Activated T-helper 17 cell treated with anti-CD3 and anti-CD28 coated beads, Interleukin-2, amount 50 U/mL, for 72 hours (primary cell): ENCODE measurements at places on chromosomes 6 and 20. TPM values are rescaled to one million over a fixed set of nuclear protein-coding genes. Genes with fewer than 3 reads are reported as not detected.

DNA sequence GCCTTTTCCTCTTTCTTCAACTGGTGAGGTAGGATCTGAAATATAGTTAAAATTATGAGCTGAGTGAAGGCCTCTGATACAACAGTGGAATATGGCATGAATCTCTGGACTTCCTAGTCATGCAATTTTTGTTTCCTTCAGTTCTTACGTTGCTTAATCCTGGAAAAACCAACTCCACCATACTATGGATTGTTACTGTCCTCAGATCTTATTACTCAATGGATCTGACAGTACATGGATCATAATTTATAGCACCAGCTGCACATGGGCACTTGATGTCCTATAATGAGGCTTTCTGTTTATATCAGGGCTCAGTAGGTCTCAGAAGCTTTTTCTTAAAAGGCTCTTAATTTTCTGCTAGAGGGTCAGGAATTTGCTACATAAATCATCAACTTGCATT lies 1341.0 kb upstream of the EYS start:
- no peak overlapping the region for H3K27ac ChIP-seq
- no peaks in the 10 kb centered on the region for H3K4me1 ChIP-seq
- no peaks in the 10 kb centered on the region for H3K36me3 ChIP-seq
- no peaks in the 10 kb centered on the region for H3K27me3 ChIP-seq
- no peak overlapping the region for H3K4me3 ChIP-seq

GRCh38 chr6:10320291-10320690 lies 94.6 kb downstream of the TFAP2A start:
- no peak for ATAC-seq
- H3K4me1 ChIP-seq = no peaks in the 10 kb centered on the region

- no peaks in the 10 kb centered on the region for H3K27me3 ChIP-seq
- no peaks in the 10 kb centered on the region for H3K36me3 ChIP-seq
- no peak overlapping the region for H3K4me3 ChIP-seq
Observed at GRCh38 chr20:47682028-47682783, 103.1 kb downstream of the SULF2 start.

GRCh38 chr6:43386492-43386891 lies 17.0 kb upstream of the ZNF318 start:
- peaks cover 43% of the 10 kb centered on the region for H3K4me1 ChIP-seq
- no peak overlapping the region for H3K4me3 ChIP-seq
- ATAC-seq = no peak
- H3K36me3 ChIP-seq = peaks cover 5% of the 10 kb centered on the region
- H3K27ac ChIP-seq = no peak overlapping the region

DNA sequence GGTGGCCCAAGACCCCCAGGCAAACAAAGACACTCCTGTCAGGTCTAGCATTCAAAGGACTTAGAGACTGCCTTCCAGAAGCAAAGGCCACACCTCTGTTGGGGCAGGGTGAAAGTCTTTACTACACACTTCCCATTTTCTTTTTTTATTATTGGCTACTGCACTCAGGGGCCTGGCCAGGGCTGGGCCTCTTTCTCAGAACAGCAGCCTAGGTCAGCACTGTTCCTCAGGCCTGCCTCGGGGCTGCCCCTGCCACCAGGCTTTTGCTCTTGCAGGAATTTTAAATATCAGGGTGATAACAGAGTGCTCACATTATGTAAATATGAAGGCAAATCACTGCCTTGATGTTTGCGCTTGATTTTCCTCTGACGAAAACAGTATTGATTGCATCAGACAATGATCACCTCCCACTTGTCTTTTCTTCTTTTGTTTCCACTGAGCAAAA lies 18.5 kb downstream of the GSTA4 start:
- peaks cover 5% of the 10 kb centered on the region for H3K27me3 ChIP-seq
- H3K4me1 ChIP-seq = no peaks in the 10 kb centered on the region

DNA sequence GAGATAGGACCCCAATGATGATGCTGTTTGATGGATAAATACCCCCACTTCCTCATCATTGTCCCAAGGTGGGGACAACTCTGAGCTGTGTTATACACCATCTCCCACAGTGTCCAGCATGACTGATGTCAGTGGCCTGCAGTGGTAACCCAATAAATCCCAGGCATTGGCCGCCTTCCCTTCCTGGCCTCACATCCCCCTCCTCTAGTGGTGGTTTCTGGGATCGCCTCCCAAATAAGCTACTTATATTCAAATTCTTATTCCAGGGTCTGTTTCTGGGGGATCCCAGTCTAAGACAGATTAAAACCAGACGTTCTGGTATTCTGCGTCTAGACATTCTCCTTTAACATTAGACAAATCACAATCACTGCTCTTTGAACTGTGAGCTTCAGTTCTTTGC lies 90.6 kb downstream of the SCP2D1 start:
- no peaks in the 10 kb centered on the region for H3K4me1 ChIP-seq
- H3K27ac ChIP-seq = no peak overlapping the region
- no peak for ATAC-seq
- H3K4me3 ChIP-seq = no peak overlapping the region
- peaks cover 6% of the 10 kb centered on the region for H3K27me3 ChIP-seq

- H3K4me1 ChIP-seq = no peaks in the 10 kb centered on the region
- no peaks in the 10 kb centered on the region for H3K36me3 ChIP-seq
- no peak overlapping the region for H3K27ac ChIP-seq
- H3K4me3 ChIP-seq = no peak overlapping the region
- ATAC-seq = no peak
- peaks cover 10% of the 10 kb centered on the region for H3K27me3 ChIP-seq
Observed at GRCh38 chr6:147040121-147040910, 163.9 kb upstream of the STXBP5 start.

DNA sequence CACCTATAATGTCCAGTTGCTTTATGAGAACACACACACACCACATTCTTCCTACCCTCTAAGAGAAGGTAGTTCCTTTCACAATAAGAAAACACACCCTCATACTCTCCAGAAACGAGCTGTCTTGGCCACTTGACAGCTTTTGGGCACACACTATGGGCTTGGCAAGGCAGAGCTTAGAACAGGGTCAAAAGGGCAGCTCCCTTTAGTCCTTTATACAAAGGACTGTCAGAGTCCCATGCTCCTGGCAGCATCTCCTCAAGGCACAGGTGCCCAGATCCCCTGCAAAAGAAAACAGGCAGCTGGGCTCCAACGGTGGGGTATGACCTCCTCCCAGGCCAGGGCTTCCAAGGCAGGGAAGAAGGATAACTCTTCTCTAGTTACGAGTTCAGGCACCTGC lies 4.9 kb upstream of the LYRM2 start:
- H3K4me1 ChIP-seq = peaks cover 18% of the 10 kb centered on the region
- H3K36me3 ChIP-seq = peaks cover 75% of the 10 kb centered on the region
- no peak overlapping the region for H3K4me3 ChIP-seq
- no peaks in the 10 kb centered on the region for H3K27me3 ChIP-seq
- no peak for ATAC-seq
- no peak overlapping the region for H3K27ac ChIP-seq

DNA sequence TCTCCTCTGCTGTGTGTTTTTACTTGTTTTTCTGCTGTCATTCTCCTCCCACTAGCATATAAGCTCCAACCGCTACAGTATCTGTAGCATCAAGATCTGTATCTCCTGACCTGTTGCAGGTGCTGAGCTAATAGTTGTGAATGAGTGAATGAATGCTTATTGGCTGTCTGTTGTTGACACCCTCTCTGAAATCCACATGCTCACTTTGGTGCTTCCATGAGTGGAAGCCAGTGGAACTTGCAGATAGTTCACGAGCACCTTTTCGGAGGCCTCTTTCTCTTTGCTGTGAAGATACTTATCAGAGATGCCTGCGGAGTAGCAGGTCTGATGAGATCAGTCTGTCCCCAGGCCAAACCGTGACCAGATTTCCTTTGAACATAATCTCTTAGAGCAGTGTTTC lies 117.3 kb downstream of the EYA2 start:
- no peaks in the 10 kb centered on the region for H3K4me1 ChIP-seq
- no peak overlapping the region for H3K4me3 ChIP-seq
- H3K36me3 ChIP-seq = no peaks in the 10 kb centered on the region
- ATAC-seq = no peak

DNA sequence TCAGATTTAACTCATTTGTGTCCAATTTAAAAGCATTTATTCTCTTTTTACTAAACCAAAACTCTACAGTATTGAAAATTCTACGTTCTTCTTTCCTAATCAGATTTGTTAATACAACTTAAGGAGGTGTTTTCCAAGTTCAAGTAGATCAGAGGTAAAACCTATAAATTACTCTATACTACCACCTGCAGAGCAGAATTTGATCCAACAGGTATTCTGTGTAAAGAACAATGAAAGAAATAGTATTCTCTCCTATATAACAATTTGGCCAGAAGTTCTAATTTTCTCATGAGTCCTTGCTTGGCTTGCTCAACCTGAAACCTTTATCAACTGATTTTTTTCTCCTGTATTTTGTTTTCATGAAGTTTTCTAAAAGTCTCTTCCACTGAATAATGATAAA lies 28.5 kb upstream of the DST start:
- H3K4me3 ChIP-seq = no peak overlapping the region
- peaks cover 5% of the 10 kb centered on the region for H3K4me1 ChIP-seq
- ATAC-seq = no peak
- H3K27me3 ChIP-seq = no peaks in the 10 kb centered on the region
- no peak overlapping the region for H3K27ac ChIP-seq

- no peaks in the 10 kb centered on the region for H3K4me1 ChIP-seq
- ATAC-seq = peak; percentile 69
- no peak overlapping the region for H3K27ac ChIP-seq
- no peaks in the 10 kb centered on the region for H3K36me3 ChIP-seq
- H3K27me3 ChIP-seq = peaks cover 5% of the 10 kb centered on the region
Observed at GRCh38 chr6:166277892-166278578, 30.2 kb downstream of the PRR18 start.

DNA sequence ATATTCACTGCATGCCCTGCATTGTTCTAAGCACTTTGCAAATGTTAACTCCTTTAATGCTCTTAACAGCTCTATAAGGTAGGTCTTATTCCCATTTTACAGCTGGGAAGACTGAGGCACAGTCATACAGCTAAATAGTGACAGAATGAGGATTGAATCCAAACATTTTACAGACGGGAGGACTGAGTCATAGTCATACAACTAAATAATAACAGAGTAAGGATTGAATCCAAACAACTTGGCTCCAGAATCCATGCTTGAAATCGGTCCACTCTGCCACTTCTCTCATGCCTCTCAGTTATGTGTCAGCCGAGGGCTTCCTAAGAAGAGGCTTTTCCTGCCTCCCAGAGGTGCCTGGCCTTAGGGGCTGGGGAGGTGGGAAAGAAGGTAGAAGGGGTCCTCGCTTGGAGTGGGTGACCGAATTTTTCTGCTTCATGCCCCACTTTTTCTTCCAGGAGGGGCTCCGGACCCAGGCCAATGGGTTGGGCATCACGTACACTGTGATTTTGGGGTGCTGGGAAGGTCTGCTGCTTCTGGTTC lies 137.4 kb upstream of the RNF24 start:
- peaks cover 15% of the 10 kb centered on the region for H3K4me1 ChIP-seq
- no peak for ATAC-seq

- no peak for ATAC-seq
- H3K4me3 ChIP-seq = no peak overlapping the region
- H3K4me1 ChIP-seq = no peaks in the 10 kb centered on the region
- H3K27me3 ChIP-seq = no peaks in the 10 kb centered on the region
- no peak overlapping the region for H3K27ac ChIP-seq
Observed at GRCh38 chr6:81331526-81331925, 421.0 kb downstream of the TENT5A start.

DNA sequence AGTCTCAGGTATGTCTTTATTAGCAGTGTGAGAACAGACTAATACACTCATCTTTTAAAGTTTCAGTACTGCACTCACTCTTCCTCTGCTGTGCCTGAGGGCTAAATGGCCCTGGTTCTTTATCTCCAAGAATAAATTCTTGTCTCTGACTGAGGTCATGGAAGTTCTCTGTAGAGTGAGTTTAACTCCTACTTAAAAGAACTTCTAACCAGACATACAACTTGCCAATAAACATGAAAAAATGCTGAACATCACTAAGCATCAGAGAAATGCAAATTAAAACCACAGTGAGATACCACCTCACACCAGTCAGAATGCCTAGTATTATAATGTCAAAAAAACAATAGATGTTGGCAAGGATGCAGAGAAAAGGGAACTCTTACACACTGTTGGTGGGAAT lies 73.6 kb downstream of the ADAT2 start:
- H3K27ac ChIP-seq = no peak overlapping the region
- no peak for ATAC-seq
- peaks cover 30% of the 10 kb centered on the region for H3K27me3 ChIP-seq
- H3K4me3 ChIP-seq = no peak overlapping the region

GRCh38 chr20:46648903-46649649 lies 2.2 kb downstream of the SLC13A3 start:
- no peak overlapping the region for H3K4me3 ChIP-seq
- no peak overlapping the region for H3K27ac ChIP-seq
- no peaks in the 10 kb centered on the region for H3K36me3 ChIP-seq
- no peak for ATAC-seq
- no peaks in the 10 kb centered on the region for H3K4me1 ChIP-seq
- peaks cover 37% of the 10 kb centered on the region for H3K27me3 ChIP-seq

- H3K4me3 ChIP-seq = no peak overlapping the region
- no peaks in the 10 kb centered on the region for H3K4me1 ChIP-seq
- no peaks in the 10 kb centered on the region for H3K27me3 ChIP-seq
- H3K36me3 ChIP-seq = no peaks in the 10 kb centered on the region
- ATAC-seq = no peak
Observed at GRCh38 chr6:146650799-146651481, 52.2 kb downstream of the ADGB start.

DNA sequence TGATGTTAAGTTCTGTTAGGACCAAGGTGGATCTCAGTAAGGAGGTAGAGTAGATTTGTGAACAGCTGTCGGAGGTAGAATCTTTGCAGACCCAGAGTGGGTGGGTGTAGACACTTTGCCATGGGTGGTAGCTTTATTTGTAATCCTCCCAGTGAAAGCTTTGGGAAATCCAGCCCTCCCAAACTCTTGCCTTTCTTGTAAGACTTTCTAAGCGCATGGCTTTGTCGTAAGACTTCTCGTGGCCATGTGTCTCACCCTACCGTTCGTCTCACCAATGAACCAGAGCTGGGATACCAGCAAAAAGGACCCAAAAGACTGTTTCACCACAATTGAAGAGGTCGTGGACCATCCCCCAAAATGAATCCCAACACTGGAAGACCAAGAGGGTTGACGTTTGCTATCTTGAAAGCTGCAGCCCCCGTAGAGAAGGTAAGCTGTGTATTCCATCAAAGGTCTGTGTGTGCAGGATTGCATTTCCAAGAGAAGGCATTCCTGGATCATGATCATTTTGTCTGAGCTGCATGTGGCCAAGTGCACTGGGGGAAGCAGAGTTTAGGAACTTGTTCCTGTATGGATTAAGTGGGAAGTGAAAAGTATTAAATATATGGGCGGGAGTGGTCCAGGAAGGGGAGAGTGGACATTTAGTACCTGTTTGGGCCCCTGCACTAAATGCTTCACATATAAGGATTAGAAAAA lies 5.8 kb upstream of the TMEM14A start:
- ATAC-seq = no peak
- no peaks in the 10 kb centered on the region for H3K27me3 ChIP-seq
- H3K4me3 ChIP-seq = no peak overlapping the region
- H3K27ac ChIP-seq = no peak overlapping the region
- H3K4me1 ChIP-seq = no peaks in the 10 kb centered on the region

- no peak for ATAC-seq
- no peaks in the 10 kb centered on the region for H3K36me3 ChIP-seq
- no peaks in the 10 kb centered on the region for H3K4me1 ChIP-seq
- H3K27ac ChIP-seq = no peak overlapping the region
Observed at GRCh38 chr6:98516866-98517265, 317.5 kb upstream of the POU3F2 start.

GRCh38 chr6:35341557-35341956 lies 801 bp upstream of the PPARD start:
- peaks cover 34% of the 10 kb centered on the region for H3K36me3 ChIP-seq
- no peaks in the 10 kb centered on the region for H3K27me3 ChIP-seq
- peaks cover 26% of the 10 kb centered on the region for H3K4me1 ChIP-seq
- peak overlapping the region; percentile 99 for H3K27ac ChIP-seq

The FILIP1 gene
- not detected for total RNA-seq

The NKAIN2 gene
- total RNA-seq = not detected

The FAM209B gene
- 0.74 TPM for total RNA-seq

The SRC gene
- 5.1 TPM for total RNA-seq

The MYLIP gene
- total RNA-seq = 6.0 TPM

The MDFI gene
- total RNA-seq = not detected
